NCI-H2107 (cell line): ENCODE measurements at places on chromosomes 13 and 19.

DNA sequence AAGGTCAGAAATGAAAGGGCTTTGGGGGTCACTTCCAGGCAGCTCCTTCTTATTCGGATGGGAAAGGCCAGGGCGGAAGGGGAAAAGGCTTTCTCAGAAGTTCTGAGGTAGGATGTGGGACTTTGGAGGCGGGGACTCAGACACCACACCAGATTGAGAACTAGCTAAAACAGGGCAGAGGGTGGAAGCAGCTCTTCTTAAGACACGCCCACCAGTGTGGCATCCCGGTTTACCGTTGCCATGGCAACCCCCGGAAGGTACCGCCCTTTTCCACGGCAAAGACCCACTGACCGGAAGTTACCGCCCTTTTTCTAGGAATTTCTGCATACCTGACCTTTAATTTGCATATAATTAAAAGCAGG, 3.8 kb upstream of the LILRA5 start:
- DNase-seq = no peak

GRCh38 chr13:109389456-109389855, 396.9 kb downstream of the IRS2 start:
- no peak for DNase-seq

DNA sequence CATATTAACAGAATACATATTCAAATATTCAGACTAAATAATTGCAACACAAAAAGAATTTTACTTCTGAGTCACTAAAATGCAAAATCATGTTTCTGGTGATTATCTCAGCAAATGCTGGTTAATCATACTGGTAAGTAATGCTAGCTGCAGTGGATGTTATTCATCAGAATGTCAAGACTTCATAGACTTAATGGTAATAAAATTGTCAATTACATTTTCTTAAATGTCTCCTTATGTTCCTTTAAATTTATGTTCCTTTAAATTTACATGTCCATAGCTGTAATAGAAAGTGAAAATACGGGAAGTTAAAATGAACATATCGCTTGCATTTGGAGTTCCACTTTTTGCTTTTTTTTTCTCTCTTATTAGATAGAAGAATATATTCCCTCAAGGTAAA, 853.0 kb downstream of the SLITRK6 start:
- no peak for DNase-seq

DNA sequence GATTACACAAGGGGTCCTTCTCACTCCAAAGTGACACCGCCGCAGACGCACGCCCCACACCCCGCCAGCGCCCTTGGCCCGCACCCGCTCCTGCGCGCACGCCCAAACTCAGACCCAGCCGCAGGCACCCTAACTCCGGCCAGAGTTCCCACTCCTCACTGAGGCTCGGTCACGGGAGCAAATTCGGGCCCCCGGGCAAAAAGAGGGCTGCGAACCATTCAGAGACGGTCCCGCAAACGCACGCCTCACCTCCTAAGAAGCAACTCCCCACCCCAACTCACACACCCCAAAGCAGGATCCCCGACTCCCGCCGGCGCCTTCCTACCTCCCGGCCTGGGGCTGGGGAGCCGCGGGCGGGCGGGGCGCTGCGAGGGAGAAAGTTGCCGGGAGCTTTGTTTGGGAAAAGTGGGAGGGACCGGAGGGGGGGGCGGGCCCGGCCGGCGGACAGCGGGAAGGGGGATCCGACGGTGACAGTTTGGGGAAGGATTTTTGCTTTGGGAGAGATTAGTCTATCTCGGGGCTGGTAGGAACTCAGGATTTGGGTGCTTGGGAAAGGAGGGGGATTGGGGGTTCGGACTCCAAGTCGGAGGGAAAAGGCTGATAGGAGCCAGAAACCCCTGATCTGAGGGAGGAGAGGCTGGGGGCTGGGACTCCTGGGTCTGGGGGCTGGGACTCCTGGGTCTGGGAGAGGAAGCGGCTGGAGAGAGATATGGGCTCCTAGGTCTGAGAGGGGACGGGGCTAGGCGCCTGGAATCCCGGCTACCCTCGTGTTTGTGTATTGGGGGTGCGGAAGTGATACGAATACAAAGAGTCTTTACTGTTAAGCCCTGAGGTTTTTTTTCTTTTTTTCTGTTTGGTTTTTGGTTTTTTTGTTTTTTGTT, at the start of gene TEAD2:
TEAD2 (minus strand) TSS at position 369 of the 881 bp plus-strand sequence. CDS start 2,341 bp downstream, outside the sequence.
- DNase-seq = no peak

GRCh38 chr19:37505958-37506386, 767 bp upstream of the ZNF793 start:
- peak; percentile 4 for DNase-seq

GRCh38 chr19:54178581-54179261, 5.8 kb upstream of the TMC4 start:
- peak; percentile 64 for DNase-seq

GRCh38 chr13:78806457-78806856, 147.5 kb upstream of the OBI1 start:
- no peak for DNase-seq

DNA sequence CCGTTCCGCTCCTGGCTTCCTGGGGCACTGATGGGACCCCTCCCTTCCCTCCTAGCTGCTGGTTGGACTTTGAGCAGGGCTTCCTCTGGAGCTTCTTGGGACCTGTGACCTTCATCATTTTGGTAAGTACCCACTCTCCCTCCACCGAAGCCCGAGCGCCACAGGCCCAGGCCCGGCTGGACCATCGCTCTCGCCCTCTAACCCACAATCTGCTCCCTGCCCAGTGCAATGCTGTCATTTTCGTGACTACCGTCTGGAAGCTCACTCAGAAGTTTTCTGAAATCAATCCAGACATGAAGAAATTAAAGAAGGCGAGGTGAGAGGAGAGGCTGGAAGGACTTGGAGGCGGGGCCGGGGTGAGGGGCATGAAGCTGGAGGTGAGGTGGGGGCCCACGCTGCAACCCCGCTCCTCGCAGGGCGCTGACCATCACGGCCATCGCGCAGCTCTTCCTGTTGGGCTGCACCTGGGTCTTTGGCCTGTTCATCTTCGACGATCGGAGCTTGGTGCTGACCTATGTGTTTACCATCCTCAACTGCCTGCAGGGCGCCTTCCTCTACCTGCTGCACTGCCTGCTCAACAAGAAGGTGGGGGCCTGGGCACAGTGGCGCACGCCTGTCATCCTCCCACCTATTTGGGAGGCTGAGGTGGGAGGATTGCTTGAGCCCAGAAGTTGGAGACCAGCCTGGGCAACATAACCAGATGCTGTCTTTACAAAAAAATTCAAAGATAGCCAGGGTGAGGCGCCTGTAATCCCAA, 12.3 kb downstream of the DDX39A start:
- DNase-seq = no peak

GRCh38 chr13:67515895-67516294, 285.8 kb upstream of the PCDH9 start:
- peak; percentile 13 for DNase-seq

- DNase-seq = no peak
These were observed 66.2 kb downstream of the SLC15A1 start for GRCh38 chr13:98686270-98686669.
